Stimulated activated CD4-positive, alpha-beta T cell treated with anti-CD3 and anti-CD28 coated beads, Interleukin-15, amount 100 ng/mL, for 1 hour (primary cell): ENCODE measurements at places on chromosomes 3 and 15.

- DNase-seq: no peak
These were observed 167.4 kb downstream of the ADAMTS17 start for GRCh38 chr15:100174159-100174903.

DNA sequence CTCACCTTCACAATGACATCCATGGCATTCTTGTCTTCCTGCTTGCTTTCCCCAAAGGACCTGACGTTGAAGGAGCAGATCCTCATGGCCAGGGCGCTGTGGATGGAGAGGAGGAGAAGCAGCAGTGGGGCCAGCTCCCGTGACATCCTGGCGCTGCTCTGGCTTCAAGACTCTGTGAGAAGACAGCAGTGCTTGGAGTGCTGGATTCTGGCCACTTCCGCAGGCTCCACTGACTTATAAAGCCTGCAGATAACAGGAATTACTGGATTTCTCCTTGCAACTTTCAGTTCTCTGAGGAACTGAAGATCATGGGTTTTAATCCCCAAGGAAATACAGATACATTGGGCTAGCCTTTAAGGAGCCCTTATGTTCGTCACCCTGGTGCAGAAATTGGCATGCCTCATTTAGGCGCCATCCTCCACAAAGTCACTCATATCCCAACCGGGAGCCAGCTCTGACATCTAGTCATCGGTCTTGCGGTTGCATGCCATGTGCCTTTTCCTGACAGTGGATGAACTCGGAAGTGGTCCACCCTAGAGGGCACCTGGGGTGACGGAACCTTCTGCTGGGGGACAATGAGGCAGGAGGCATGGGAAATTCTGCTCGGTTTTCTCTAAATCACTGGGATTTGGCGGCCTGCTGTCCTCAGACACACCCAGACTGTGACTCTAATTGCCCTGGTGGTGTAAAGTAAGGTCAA, at the start of gene DNASE1L3:
Gene DNASE1L3, minus strand, starts transcription at position 212 of the 700 bp plus-strand sequence. Its CDS starts 66 bp downstream, at position 146.
- DNase-seq: no peak

- no peak for DNase-seq
These were observed 109.5 kb upstream of the OCA2 start for GRCh38 chr15:28208583-28208982.

DNA sequence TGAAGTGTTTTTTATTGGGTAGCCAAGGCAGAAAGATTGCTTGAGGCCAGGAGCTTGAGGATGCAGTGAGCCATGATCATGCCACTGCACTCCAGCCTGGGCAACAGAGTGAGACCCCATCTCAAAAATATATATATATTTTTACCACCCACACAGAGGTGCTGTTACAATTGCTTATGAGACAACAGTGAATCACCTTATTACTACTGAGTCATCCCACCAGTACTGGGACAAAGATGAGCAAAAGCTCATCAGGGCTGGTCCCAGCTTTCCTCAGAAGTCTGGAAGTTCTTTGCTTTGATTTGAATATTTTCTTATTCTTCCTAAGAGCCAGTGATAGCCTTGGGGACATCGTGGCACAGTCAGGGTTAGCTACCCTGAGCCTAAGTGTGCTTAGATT, 207.7 kb downstream of the SOX2 start:
- no peak for DNase-seq
